ENCODE measurements at places on chromosomes 4 and X. TPM values are rescaled to one million over a fixed set of nuclear protein-coding genes. Genes with fewer than 3 reads are reported as not detected.

Gene ZNF595
- total RNA-seq: 6.8 TPM

Gene CCDC110
- total RNA-seq: 1.6 TPM

Gene KCND1
- 0.38 TPM for total RNA-seq

Gene AR
- 18.2 TPM for total RNA-seq

Gene TMPRSS11A
- not detected for total RNA-seq

Gene OTOP1
- not detected for total RNA-seq

Gene SFRP2
- not detected for total RNA-seq

Gene C1QTNF7
- 1.9 TPM for total RNA-seq

GRCh38 chrX:17519358-17519757 is 144.4 kb downstream of the NHS start:
- DNase-seq: peak; percentile 82

DNA sequence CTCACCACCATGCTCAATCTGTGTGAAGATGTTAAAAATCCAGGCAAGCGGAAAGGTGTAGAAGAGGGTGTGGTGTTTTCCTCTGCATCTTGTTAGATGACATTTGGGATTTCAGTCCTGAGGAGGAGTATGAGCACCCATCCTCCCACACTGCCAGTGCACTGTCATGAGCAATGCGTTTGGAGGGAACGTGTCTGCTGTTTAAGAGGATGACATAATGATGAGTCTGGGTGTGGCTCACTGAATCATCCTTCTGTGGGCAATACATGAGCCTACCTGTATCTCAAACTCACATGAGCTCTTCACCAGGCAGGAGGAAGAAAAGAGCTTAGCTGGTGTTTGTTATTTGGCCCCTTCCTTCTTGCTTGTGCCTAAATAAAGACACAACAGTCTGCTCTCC is 67.9 kb upstream of the ARX start:
- DNase-seq: no peak

DNA sequence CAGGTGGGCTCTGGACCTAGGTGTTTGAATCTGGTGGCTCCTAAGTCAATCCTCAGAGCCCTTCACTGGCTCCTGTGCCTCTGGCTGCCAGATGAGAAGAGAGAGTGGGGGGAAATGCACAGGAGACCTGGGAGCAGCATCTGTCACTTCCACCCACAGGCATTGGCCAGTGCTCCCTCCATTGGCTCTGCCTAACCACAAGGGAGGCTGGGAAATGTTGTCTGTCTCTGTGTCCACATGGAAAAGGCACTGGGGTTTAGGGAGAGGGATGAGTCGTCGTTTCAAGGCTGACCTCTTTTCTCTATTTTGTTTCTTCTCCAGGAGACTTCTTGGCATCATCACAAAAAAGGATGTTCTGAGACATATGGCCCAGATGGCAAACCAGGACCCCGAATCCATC is 76.4 kb downstream of the CLCN4 start:
- DNase-seq: no peak

GRCh38 chr4:182927505-182927904 is 10.3 kb upstream of the DCTD start:
- no peak for DNase-seq

GRCh38 chr4:108165586-108165985 is 3.1 kb downstream of the LEF1 start:
- no peak for DNase-seq

DNA sequence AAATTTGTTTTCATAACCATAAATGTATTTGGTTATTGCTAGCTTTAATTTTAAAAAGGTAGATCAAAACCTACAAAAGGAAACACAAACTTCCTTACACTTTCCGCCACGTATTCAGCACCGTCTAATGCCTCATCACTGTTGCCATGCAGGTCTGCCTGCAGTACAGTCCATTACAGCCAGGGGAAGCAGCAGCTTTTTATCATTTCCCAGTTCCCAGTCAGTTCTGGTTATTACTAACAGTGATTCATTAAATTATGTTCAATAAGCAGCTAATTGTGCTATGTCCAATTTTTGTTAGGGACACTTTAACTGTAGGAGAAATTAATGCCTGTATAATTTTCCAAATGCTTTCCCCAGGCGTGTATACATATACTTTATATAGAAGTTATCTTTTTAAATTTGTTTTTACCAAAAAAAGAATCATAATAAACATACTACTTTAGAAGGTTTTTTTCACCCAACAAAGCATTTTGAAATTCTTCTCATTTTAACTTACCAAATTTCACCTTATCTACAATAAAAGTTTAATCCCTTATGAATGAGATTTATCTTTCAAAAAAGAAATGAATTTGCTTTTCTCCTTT is 93.3 kb downstream of the ANXA3 start:
- DNase-seq: peak; percentile 66

DNA sequence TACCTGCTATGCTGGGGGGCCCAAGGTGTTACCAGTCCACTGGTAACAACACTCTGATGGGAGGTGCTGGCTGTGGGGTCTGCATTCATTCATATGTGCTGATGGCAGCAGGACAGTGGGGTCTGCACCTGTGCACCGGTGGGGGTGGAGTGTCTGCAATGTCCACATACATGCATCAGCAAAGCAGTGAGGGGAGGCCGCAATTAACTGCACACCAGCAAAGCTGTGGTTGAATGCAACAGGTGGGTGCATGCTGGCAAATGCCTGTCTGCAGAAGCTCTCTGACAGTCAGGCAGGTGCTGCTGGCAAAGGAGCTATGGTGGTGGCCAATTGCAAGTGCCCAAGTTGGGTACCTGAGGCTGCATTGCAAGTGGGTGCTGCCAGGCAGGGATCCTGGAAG is 426.5 kb upstream of the FMR1 start:
- no peak for DNase-seq

DNA sequence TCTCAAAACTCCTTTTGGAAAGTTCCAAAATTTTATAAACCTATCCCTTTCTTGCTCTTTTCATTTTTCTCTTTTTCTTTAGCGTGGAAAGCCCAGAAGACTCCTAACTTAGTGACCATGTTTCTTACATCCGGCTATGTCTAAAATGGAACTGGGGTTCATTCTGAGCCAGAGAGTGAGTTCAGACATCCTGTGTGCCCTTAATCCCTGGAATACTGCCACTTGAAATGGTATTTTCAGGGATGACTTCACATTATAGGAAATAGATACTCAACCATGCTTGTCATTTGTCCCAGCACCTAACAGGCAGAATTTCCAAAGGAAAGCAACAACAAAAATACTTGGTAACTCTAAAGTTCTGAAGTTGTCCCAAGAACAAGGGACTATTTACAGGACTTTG is 379.6 kb downstream of the ARHGAP24 start:
- DNase-seq: no peak

DNA sequence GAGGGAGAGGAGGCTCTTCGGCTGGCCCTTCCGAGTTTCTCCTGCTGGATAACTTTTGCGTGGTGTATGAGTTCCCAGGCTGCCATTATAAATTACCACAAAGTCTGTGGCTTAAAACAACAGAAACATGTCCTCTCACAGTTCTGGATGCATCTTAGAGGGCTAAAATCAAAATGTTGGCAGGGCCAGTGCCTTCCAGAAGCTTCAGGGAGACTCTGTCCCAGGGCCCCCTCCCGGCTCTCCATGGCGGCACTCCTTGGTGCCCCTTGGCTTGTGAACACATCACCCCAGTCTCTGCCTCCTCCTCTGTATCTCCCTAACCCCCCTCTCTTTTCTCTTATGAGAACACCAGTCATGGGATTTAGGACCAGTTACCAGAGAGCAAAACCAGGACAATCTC is 23.3 kb upstream of the PPP2R2C start:
- no peak for DNase-seq

- DNase-seq: no peak
Observed at GRCh38 chrX:9878146-9878820, 88.9 kb upstream of the CLDN34 start.

DNA sequence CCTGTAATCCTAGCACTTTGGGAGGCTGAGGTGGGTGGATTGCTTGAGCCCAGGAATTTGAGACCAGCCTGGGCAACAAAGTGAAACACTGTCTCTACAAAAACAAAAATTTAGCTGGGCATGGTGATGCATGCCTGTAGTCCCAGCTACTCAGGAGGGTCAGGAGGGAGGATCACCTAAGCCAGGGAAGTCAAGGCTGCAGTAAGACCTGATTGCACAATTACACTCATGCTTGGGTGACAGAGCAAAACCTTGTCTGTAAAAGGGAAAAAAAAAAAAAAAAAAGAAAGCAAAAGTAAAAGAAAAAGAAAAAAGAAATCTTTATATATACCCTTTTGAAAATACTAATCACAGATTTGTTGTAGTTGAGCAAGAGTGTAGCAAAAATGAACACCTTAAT is 801.0 kb upstream of the IGFBP7 start:
- no peak for DNase-seq

Measured in Right ventricle myocardium superior (tissue), 1 donor.